ENCODE measurements at places on chromosomes 7 and 10.

GRCh38 chr7:30836991-30837390 is 65.8 kb downstream of the MINDY4 start:
- DNase-seq: no peak

DNA sequence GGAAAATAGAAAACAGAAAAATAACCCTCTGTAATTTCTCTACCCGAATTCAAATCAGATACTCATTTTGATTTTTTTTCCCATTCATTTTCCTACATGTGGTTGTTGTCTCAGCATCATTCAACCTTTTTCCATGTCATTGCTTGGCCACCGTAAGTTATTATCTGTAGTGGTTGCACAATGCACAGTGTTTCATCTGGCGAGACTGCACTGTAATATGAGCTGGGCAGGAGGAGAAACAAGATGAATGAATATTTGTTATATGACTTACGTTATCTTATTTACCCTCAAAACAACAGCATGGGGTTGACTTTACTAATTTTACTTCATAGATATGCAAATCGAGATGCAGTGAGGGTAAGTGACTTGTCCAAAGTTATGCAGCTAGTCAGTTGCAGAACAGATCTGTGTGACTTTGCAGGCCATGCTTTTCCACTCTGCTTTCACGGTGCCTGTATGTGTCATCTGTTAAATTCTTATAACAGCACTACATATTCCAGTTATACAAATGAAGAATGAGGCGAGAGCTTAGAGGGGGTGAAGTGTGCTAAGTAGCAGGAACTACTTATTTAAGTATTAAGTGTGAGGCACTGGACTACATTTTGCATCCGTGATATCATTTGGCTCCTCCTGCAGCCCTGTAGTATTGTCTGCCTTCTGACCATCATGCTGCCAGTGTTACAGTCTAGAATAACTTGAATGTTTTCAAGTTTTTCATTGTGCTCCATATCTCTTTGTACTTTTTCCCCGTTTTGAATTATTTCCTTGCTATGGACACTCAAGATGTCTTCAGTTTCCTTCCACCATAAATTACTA is 56.7 kb downstream of the ZMYND11 start:
- no peak for DNase-seq

DNA sequence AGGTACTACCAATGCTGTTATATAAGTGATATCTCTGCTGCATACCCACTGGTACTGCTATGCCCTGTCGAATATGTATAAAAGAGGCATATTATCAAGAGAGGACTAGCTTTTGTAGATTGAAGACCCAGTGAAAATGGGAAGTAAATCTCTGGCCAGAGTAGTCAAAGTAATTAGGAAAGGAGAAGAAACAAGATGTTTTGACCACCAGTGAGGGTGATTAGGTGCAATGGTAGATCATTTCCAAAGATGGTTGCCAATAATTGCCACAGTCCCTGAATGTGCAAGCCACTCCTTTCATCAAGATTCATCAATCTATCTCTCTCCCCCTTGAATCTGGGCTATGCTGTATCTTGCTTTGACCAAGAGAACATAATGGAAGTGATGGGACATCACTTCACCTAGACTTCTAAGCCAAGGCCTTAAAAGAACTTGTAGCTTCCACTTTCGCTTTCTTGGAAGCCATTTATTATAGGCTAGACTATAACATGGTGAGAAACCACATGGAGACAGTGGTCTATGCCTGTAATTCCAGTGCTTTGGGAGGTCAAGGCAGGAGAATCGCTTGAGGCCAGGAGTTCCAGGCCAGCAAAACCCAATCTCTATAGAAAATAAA is 52.6 kb upstream of the ST8SIA6 start:
- no peak for DNase-seq

GRCh38 chr7:133980804-133981203 is 146.3 kb upstream of the LRGUK start:
- DNase-seq: no peak

GRCh38 chr10:44935201-44935965 is 24.2 kb upstream of the RASSF4 start:
- DNase-seq: peak; percentile 65

DNA sequence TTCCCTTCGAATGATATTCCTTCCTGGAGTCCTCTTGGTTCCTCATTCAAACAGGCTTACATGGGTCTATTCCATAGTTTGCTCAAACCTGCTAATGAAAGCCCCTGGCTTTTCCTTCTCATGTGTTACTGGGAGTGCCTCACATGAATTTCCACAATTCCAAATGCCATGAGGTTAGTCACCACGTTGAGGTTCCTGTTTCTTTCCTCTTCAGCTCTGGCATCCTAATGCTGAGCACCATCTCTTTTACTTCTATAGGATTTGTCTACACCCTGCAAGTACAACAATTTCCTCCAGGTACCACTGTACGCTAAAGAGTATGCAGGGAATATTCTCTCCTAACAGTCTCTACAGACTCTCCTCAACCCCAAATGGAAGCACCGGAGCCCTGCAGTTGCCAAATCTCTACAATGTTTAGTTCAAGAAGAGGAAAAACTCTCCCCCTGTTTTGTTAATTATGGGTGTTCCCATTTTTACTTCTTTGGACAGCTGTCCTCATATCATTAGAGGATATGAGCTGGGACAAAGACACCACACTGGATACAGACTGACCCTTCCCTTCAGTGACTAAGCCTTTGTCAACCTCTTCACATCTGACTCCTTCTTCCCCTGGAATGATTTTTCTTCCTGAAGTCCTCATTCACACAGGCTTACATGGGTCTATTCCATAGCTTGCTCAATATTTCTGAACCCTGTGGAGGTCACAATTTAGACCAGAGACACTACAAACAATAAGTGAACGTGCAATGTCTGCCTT is 145.8 kb upstream of the BET1 start:
- no peak for DNase-seq

GRCh38 chr10:69749178-69750010 is 52.3 kb upstream of the COL13A1 start:
- DNase-seq: no peak

DNA sequence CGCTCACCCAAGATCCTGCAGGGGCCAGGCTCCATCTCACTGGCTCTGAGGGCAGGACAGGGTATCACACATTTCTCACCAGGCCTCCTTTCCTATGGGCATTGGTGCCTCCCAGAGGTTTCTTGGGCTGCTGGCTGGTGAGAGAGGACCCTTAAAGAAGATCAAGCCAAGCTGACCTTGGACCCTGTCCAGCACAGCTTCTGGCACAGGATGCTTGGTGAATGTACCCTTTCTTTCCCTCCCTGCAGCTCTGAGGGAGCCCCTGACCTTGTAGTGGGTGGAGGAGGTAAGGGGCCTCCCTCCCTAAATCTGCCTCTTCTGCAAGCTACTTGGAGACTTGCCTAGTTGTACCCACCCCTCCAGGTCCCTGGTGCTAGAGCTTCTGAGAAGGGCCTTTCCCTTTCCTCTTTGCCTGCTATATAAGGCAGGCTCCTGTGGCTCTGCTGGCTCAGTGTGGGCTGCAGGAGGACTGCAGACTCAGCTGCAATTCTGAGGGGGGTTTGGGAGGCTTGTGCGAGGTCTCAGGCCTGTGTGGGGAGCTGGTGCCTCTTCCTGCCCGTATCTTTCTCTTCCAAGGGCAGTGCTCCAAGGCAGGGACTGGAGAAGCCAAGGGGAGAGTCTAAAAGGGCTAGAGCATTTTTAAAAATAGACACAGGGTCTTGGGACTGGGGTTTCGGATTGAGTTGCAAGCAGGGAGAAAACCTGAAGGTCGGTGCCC is 11.7 kb upstream of the TRIM8 start:
- no peak for DNase-seq

- no peak for DNase-seq
Observed at GRCh38 chr7:147033641-147034040, 917.0 kb downstream of the CNTNAP2 start.

- DNase-seq: no peak
Observed at GRCh38 chr10:111246136-111246535, 169.3 kb downstream of the ADRA2A start.

- no peak for DNase-seq
Observed at GRCh38 chr10:106765928-106766327, 398.6 kb downstream of the SORCS1 start.

DNA sequence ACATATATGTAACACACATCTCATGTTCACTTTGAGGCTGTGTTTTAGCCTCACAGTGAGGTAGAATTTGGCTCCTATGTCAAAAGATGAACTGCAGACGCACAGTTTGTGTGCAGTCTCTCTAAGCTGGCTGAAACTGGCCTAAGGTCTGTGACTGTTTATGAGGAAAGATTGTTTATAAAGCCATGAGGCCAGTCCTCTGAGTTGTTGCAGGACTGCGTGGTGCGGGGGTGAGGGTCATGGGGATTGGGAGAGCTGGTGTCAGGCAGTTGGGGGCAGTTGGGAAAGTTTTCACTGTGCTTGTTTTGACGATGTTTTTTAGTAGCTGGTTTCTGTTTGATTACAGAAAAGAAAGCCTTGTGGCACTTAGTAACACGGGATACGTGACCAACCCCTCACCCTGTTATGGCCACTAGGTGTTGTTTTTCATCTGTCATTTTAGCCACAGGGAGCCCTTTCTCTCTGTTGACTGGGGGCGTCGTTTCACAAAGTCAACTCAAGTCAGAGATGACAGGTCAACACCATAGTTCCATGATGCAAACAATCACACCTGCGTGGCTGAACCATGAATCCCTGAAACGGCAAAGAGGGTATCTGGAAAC is 310.9 kb downstream of the CCDC3 start:
- DNase-seq: no peak

All from skeletal muscle cell (primary cell).